ENCODE measurements at places on chromosomes 7 and 10.

DNA sequence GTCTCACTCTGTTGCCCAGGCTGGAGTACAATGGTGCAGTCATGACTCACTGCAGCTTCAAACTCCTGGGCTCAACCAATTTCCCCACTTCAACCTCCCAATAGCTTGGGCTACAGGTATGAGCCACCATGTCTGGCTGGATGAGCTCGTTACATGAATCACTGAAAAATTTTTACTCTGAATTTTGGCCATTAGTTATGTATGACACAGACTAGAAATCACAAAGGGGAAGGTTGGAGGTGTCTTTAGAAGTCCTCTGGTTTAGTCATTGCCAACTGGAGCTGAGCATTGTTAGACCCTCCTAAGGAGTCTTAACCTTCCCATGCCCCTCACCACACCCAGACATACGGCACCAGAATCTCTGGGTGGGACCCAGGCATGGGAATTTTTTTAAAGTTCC is 34.7 kb downstream of the SVIL start:
- no peak for DNase-seq

DNA sequence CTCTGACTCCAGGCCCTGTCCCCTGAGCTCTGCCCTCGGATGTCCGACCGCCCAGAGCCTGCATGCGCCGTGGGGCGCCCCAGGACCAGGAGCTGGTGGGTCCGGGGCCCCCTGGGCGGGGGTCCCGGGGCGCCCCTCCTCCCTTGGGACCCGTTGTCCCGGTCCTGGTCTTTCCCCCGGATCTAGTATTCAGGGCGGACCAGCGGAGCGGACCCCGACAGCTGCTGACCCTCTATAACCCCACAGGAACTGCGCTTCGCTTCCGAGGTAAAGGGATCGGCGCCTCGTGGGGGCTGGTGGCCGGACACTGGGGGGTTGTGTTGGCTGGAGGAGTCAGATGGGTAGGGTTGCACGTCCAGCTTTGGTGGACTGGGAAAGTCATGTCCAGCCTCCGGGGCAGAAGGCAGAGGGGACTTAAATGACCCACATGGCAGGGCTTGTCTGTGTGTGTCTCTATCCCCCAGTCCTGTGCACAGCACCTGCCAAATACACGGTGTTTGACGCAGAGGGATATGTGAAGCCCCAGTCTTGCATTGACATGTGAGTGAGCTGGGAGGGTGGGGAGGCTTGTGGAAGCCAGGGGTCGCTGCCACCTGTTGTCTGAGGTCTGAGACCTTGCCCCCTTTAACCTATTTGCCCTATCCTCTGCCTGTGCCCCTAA is 520 bp downstream of the MOSPD3 start:
- DNase-seq = no peak

DNA sequence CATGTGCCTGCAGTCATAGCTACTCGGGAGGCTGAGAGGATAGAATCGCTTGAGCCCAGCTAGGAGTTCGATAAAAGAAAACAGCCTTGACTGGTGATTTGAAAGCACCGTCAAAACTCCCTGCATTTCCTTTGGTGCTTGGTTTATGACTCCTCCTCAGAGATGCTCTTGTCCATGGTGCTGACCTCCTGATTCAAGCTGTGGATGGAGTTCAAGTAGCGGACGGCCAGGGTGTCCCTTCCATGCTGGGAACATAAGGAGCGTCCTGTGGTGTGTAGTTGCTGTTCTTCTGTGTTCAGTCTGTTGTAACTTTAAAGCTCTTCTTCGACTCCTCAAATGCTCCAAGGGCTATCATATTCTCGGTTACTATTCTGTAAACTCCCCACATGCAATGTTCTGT is 382.5 kb upstream of the KIAA1217 start:
- no peak for DNase-seq

GRCh38 chr7:17094963-17095574 is 203.4 kb upstream of the AHR start:
- DNase-seq = peak; percentile 22

DNA sequence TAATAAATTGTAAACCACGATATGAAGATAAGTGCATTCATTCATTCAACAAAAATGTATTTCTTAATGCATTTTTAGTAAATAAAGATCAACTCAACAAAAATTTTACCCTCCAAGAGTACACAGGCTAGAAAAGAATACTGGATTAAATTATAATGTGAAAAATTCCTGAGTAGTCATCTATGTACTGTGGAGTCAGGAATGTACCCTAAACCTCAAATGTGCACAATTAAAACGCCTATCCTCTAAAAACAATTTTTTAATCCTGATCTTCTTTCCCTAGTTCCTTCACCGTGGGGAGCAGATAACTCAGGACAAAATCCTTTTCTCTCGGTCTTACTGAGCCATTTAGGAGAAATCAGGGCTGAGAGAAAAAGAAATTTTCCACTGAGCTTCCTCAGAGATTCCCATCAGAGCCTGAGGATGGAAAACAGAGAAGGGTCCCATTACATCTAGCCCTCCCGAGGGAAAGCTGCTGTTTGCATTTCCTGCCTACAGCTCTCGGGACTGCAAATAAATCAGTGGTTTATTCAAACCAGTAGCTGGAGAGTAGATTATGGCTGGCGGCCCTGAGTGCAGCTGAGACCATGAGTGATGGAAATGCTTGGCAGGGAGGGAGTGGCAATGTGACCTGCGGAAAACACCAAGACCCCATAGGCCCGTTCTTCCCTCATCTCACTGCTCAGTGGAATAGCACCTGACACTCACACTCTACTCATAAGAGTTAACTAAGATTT is 7.4 kb downstream of the TAS2R40 start:
- DNase-seq = no peak

- DNase-seq = no peak
Observed at GRCh38 chr7:73870041-73870492, 9.1 kb downstream of the TMEM270 start.

DNA sequence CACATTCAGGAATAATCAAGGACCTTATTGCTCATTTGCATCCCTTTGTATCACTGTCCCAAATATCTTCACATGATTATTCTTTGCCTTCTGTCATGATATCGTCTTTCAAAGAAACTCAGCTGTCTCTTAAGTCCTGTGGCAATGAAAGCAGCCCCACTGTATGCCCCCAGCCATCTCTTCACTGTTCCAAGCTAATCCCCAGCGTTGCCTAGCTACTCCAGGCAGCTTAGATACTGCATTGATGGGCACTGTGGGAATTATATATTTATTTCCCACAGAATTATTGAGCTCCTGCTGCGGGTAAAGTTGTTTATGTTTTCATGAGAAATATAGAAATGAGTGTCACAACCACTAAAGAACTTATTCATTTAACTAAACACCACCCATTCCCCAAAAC is 38.8 kb downstream of the SND1 start:
- no peak for DNase-seq

DNA sequence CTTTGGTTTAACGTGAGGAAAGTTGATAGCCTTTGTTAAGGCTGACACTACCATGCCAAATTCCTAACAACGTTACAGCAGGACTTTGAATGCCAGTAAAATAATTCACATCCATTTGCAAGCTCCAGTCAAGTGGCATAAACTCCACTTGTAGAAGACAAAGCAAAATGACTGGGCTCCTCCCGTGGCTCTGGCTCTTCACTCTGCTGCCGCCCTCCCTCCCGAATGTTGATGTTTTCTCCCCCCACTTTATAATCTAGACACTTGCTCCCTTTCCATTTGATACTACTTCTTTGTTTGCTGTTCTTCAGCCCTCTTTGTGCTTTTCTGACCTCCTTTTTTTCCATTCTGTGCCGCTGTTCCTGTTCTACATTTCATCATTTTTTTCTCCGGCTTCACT is 22.8 kb upstream of the ITGB8 start:
- no peak for DNase-seq

GRCh38 chr7:157019718-157020451 is 9.4 kb upstream of the MNX1 start:
- no peak for DNase-seq

GRCh38 chr7:127890726-127891125 is 140.5 kb downstream of the LRRC4 start:
- DNase-seq = peak; percentile 40

GRCh38 chr10:33664070-33664469 is 329.6 kb upstream of the NRP1 start:
- DNase-seq = no peak

- DNase-seq = no peak
Observed at GRCh38 chr10:132282667-132283603, 24.8 kb downstream of the STK32C start.

GRCh38 chr10:26759008-26759407 is 61.5 kb downstream of the PDSS1 start:
- DNase-seq = no peak

DNA sequence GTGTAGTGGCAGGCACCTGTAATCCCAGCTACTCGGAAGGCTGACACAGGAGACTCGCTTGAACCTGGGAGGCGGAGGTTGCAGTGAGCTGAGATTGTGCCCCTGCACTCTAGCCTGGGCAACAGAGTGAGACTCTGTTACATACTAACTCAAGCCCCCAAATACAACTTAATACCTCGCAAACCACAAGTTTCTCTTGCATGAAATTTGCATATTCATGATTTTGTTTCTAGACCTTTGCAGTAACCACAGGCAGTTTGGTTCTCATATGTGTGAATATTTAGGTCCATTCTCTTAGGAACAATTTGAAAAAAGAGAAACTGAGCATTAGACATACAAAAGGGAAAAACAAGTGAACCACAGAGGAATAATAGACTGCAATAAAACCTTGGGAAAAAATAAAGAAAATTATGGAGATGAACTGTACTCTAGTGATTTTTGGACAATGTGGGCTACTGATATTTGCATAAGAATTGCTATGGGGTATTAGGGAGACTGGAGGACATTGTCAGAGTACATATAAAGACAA is 77.0 kb downstream of the ZNF277 start:
- DNase-seq = no peak

DNA sequence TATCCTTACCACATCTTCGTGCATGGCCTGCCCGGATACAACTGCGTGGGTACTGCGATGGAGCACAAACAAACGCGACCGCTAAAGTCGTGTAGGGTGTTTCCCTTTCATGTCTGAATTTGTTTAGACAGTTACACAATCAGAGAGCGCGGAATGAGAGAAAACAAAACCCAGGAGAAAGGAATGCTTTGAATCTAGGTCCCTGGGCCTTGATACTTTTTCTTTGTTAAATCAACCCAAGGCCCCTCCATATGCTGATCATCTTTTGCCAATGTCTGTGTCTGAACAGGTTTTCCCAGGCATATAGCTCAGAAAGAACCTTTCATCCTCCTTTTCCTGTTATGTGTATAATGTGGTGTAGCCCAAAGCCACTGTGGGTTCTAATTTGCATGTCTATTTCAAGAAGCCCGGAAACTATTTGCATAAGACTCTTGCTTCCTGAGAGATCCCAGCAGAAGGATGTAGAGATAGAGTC is 145.8 kb downstream of the FRMD4A start:
- DNase-seq = peak; percentile 87

DNA sequence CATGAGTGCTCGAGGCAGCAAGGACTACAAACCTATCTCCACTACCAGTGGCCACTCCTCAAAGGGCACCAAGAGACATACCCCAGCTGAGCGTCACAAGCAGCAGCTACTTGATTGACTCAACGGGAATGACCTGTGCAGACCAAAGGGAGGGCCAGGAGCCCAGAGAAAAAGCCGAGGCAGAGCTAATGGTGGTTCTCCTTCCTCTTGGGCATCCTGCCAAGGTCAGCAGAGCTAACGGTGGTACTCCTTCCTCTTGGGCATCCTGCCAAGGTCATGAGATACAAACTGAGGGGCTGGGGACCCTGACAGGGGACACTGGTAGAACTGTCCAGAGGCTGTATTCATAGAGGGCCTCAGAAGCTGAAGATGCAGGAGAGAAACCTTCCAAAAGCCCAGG is 60.4 kb downstream of the FAM53B start:
- DNase-seq = no peak

DNA sequence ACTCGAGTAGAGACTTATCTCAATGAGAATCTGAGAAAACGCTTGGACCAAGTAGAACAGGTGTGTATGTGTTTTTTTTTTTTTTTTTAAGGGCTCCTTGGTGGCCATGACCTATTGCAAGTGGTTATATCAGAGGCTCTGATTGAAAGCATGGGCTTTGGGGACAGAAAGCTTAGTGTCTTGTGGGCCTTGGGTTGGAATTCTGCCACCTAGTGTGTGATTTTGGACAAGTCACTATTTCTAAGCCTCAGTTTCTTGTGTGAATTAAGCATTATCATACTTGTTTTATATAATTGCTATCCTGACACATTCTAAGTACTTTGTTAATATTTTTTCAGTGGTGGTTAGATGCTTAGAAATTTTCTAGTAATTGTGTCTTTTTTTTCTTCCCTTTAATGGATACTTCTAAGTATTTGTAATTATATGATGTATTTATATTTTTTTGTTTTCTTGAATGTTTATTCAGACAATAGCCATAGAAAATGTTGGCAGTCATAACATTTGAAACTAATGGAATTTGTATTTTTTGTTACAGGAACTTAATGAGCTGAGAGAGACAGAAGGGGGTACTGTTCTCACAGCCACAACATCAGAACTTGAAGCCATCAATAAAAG is 33.1 kb downstream of the SMC3 start:
- peak; percentile 45 for DNase-seq

- no peak for DNase-seq
Observed at GRCh38 chr7:133573554-133574265, 320.8 kb downstream of the EXOC4 start.

- DNase-seq = peak; percentile 79
Observed at GRCh38 chr10:91389636-91390512, 20.3 kb upstream of the HECTD2 start.

DNA sequence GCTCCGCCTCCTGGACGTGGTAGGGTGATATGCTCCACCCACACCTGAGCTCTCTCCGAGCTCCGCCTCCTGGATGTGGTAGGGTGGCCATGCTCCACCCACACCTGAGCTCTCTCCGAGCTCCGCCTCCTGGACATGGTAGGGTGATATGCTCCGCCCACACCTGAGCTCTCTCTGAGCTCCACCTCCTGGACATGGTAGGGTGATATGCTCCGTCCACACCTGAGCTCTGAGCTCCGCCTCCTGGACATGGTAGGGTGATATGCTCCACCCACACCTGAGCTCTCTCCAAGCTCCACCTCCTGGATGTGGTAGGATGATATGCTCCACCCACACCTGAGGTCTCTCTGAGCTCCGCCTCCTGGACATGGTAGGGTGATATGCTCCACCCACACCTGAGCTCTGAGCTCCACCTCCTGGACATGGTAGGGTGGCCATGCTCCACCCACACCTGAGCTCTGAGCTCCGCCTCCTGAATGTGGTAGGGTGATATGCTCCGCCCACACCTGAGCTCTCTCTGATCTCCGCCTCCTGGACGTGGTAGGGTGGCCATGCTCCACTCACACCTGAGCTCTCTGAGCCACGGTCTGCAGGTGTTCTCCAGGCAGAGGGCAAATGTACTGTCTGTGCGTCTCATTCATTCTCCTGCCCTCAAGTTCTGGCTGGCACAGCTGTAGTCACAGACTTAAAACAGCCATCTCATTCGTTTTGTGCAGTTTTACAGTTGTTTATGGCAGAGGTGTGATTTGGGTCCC is 252.4 kb downstream of the DIP2C start:
- peak; percentile 39 for DNase-seq

- no peak for DNase-seq
Observed at GRCh38 chr7:77655356-77655755, 40.9 kb upstream of the RSBN1L start.

DNA sequence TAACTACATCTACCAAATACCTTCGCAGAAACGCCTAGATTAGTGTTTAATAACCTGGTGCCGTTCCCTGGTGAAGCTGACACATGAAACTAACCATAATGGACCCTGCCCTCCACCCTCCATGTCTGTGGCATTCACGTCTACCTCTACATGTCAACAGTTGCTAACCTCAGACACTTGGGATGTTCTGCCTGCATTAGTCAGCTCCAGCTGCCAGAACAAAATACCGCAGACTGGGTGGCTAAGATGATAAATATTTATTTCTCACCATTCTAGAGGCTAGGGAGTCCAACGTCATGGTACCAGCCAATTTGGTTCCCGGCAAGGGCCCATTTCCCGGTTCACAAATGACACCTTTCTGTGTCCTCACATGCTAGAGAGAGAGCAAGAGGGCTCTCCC is 118.5 kb upstream of the CHST15 start:
- no peak for DNase-seq
